ENCODE measurements at places on chromosomes 4 and X.

DNA sequence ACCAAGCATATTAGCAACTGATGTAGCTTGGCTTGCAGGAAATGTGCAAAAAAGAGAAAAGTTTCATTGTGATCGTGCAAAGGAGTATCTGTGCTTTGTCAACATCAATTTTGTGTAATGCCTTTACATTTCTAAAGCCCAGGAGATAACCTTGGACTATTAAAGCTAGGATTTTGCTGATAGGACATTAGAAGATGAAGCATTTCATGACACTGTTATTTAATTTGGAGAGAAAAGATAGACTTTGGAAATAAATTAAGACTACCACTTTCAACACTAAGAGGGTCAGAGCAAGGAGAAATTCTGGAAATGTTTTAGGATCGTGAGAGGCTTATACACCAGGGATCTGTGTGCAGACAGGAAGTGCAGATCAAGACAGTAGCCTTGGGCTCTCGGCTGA, 120.6 kb upstream of the MID1 start:
- no peak for DNase-seq

GRCh38 chr4:112857461-112857860, 192.0 kb upstream of the ANK2 start:
- no peak for DNase-seq

- DNase-seq: no peak
Observed at GRCh38 chr4:81675791-81676393, 204.2 kb upstream of the RASGEF1B start.

DNA sequence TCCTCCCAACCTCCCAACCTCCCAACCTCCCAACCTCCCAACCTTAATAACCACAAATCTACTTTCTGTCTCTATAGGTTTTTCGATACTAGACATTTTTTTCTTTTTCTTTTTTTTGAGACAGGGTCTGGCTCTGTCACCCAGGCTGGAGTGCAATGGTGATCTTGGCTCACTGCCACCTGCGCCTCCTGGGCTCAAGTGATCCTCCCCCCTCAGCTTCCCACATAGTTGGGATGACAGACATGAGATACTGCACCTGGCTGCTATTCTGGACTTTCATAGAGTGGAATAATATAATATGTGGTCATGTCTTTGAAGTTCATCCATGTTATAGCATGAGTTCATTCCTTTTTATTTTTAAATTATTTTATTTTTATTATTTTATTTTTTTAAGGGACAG, 39.5 kb upstream of the ZFX start:
- DNase-seq: no peak

DNA sequence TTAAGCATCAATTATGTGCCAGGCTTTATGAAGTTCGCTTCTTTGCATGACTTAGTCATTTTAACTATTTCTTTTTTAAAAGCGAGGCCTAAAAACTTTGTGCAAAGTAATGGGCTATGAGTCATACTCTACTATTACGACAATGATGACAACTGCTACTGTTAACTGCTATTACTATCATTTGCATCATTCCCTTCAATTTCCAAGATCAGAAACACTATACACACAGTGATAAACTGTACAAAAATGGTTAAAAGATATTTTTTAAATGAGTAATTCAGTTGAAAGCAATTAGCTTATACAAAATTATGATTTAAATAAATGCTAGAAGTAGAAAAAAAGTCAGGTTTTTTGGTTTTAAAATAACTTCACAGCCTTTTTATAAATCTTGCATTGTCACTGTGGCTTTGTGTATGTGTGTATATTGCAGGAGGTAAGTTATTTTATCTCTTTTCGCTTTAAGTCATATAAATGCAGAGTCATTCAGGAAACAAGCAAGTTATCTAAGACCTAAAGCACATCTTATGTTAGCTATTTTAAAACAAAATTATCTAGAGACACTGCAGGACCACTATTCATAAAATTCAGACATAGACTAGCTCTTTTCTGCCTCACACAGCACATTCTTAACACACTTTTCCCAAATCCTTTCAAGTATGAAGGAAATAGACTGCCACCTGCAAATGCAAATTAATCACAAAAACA, 18.5 kb upstream of the CXCL3 start:
- DNase-seq: no peak

DNA sequence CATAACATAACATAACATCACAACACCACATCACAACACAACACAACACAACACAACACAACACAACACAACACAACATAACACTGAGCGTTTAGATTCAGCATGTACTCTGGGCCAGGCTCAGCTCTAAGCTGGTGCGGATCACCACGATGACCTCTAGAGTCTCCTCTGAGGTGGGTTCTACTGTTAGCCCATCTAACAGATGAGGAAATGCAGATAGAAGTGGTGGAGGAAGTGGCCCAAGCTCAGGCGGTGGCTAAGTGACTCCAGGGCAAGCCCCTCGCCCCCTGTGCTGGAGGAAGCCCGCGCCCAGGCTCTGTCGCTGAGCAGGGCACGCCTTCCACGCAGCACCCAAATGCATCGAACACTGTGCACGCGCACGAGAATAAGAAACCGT, 45.3 kb upstream of the CDKN2AIP start:
- DNase-seq: no peak
